GM06990 (cell line): ENCODE measurements at places on chromosomes 3 and 15.

GRCh38 chr3:189630767-189631372 is 319 bp upstream of the TP63 start:
- DNase-seq: peak; percentile 41

- DNase-seq: no peak
Measured at GRCh38 chr3:188046561-188047211, 107.3 kb upstream of the LPP start.

DNA sequence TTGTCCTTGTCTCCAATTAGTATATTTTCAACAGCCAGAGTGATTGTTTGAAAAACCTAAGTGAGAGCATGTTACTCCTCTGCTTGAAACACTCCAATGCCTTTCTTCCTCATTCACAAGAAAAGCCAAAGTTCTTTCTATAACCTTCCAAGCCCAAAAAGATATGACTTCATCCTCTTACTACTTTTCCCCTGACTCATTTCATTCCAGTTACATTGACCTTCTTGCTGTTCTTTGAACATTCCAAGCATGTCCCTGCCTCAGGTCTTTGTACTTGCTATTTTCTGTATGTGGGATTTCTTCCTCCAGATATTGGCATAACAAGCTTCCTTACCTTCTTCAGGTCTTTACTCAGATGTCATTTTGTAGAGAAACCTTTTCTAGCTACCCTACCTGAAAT is 28.3 kb downstream of the EHHADH start:
- no peak for DNase-seq

- no peak for DNase-seq
Measured at GRCh38 chr3:121018917-121019321, 110.9 kb downstream of the STXBP5L start.

- no peak for DNase-seq
Measured at GRCh38 chr3:169122416-169122815, 541.1 kb downstream of the MECOM start.

DNA sequence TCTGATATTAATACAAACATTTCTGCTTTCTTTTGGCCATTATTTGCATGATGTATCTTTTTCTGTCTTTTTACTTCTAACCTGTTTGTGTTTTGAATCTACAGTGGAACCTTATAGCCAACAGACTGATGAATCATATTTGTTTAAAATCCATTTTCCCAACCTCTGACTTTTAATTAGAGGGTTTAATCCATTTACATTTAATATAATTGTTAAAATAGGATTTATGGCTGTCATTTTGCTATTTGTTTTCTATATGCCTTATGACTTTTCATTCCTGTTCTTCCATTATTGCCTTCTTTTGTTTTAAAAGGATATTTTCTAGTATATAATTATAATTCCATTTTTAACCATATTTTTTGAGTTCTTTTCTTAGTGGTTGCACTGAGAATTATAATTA is 286.1 kb downstream of the ZNF621 start:
- no peak for DNase-seq

DNA sequence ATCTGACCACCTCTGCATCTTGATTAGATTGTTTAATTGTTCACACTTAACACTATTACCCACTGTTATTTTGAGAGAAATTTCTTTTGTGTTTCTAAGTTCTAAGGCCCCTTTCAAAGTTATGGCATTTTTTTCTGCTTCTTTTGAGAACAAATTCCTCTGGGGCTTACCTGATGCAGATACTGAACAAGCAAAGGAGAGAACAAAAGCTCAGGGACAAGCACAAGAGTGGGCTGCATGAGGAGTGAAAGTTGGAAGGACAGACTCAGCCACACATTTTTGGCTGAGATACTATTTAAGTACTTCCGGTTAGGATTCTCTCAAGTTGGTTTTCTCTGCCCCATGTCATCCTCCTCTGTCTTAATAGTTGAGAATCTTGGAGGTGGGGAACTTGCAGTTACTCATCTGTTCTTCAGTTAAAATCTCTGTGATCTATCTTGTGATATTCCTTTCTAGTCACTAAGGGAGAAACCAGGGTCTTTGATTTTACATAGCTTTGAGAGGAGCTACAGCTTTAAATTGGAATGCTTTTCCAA is 54.7 kb downstream of the CMTM6 start:
- no peak for DNase-seq

- DNase-seq: no peak
Measured at GRCh38 chr3:71710906-71711494, 14.2 kb downstream of the EIF4E3 start.

GRCh38 chr3:145422556-145422955 is 738.4 kb downstream of the PLOD2 start:
- DNase-seq: no peak

GRCh38 chr3:98740324-98740723 is 22.8 kb upstream of the ST3GAL6 start:
- no peak for DNase-seq

- DNase-seq: no peak
Measured at GRCh38 chr15:93045191-93045785, 43.7 kb downstream of the RGMA start.

DNA sequence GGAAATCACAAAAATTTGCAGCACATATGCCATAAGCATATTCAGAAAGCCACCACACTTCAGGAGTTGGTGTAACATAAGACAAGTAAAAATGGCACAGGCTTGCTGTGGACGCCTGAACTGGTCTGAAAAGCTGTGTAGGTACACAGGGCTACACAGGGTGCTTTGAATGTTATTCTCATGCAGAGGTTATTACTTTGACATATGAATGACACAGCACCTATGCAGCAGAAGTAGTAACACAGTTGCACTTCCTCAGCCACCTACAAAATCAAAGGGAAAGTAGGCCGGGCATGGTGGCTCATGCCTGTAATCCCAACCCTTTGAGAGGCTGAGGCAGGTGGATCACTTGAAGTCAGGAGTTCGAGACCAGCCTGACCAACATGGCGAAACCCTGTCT is 54.5 kb downstream of the OSBPL10 start:
- DNase-seq: no peak

DNA sequence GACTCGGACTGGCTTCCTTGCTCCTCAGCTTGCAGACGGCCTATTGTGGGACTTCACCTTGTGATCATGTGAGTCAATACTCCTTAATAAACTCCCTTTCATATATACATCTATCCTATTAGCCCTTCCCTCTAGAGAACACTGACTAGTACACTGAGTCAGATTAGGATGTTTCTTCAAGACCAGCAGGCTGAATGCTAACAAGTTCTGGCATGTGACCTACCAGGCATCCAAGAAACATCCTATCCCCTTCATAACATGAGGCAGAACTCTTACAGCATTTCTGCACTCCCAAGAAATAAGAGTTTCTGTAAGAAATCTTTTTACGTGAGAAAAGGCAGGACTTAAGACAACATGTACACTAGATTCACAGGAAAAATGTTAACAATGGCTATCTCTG is 9.3 kb downstream of the CFAP92 start:
- DNase-seq: no peak

DNA sequence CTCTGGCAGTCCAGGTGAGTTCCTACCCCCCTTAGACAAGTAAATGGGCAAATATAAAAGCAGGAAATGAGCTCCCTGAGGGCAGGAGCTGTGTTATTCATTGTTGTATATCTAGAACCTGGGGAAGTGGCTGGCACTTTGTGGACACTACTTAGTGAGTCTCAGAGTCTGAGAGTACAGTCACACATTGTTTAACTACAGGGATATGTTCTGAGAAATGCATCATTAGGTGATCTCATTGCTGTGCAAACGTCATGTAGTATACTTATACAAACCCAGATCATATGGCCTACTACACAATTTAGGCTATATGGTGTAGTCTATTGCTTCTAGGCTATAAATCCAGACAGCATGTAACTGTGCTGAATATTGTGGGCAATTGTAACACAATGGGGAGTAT is 52.4 kb downstream of the DRD3 start:
- DNase-seq: no peak

GRCh38 chr15:40787344-40787841 is 17.6 kb downstream of the C15orf62 start:
- DNase-seq: no peak

DNA sequence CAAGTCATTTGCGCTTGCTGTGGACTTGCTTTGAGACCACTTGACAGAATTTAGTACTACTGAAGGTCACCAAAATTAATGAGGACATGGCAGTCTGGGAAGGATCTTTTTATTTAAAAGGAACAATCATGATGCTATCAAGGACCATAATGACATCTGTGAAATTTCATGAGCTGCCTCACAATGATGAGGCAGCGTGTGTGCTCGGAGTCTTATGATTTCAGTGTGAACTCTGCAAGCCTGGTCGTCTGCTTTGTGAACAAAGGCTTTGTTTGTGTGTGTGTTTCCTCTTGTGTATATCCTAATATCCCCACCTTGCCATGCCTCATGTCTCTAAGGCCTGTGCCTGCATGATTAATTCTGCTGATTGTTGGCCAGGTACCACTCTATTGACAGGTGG is 46.7 kb downstream of the RAD54L2 start:
- DNase-seq: no peak

DNA sequence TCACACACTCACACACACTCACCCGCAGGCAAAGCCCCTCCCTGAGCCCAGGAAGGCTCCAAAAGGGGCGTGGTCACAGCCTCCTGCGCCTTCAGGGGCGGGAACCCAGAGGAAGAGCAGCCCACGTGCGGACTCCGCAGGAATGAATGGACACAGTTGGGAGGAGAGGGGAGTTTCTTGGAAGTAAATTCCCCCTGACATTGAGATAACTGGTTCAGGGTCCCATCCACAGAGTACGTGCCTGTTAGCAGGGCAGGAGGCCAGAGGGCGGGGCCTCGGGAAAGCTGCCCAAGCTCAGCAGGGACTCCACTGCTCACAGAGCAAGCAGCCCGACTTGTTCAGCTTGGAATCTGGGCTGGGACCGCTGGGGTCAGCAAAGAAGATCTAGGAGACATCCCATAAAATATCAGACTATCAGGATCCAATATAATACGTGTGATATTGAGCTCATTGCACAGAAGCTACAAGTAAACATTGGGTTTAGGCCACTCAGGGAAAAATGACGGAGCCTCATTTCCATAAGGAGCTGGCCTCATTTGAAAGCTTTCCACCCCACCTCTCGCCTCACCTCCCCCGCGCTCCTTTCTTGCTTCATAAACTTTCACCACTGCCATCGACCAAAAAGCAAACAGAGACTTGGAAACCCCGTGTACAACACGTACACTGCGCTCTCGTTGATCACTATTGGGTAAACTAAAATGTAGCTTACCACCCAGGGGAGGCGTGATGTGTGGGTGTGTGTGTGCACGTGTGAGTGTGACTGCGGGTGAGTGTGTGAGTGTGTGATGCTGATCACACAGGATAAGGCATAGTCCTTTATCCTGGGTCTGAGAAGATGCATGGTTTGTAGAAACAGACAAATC is 36.0 kb downstream of the TM2D3 start:
- DNase-seq: no peak
